ENCODE measurements at places on chromosomes 1 and 21.
A peak's percentile ranks its signal among the peaks of the same experiment; 100 is the strongest.

DNA sequence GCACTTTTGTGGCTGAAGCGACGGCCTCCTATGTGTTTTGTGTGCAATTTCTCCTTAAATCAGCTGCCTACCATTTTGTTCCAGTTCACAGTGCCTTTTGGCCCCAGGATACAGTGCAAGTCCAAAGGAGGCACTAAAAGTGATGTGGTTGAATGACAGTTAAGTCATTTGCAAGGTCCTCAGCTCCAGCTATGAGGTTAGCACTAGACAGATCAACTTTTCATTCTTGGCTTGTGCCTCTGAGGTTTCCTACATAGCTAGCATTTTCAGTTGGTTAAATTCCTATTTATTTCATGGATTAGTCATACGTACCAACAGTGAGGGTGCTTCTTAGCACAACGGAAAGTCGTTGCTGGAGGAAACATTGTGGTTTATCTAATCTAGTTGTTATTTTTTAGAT is 59.3 kb upstream of the NTPCR start:
- DNase-seq: no peak

DNA sequence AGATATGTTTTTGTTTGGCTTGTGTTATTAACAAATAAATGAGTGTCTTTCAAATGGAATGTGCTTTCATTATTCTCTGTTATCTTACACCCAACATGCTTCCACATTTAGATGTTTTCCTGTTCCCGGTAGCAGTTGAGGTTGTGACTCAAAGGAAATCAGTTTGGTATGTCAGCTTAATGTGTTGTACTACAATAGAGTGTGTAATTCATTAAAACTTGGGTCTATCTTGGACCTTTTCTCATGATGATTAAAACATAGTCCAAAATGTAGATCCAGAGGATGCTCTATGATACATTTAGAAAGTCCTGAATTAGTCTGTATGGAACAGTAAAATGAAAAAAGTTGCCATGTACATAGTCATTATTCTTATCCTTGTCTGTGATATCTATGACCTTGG is 26.7 kb downstream of the RTCA start:
- DNase-seq: no peak

GRCh38 chr1:6462412-6463119 is 3.4 kb downstream of the TNFRSF25 start:
- DNase-seq: no peak

DNA sequence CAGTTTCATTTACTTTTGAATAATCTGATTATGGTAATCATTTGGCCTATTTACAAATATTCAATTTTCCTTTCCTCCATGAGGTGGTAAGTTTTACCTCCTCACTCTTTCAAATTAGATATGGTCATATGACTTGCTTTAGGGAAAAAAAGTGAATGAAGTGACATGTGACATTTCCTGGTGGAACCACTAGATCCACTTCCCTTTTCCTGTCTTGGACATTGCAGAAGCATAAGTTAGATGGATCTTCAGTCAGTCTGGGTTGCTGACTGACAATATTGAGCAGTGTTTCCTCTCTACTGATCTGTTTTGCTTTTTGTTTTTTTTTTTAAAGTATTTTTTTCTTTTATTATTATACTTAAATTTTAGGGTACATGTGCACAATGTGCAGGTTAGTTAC is 481.1 kb upstream of the PTBP2 start:
- DNase-seq: no peak

- peak; percentile 38 for DNase-seq
Measured at GRCh38 chr1:9289090-9289534, 3.6 kb upstream of the SPSB1 start.

DNA sequence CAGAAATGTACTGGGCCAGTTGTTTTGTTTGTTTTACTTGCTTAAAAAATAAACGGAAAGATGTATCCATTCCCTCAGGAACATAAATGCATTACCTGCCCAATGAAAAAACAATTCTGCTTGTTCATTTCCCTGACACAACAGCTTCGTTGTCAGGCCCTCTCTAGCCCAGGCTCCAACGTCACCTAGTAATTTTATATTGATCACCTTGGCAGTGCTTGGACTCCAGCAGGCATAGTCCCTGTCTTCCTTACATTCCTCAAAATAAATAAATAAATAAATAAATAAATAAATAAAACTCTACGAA is 1.2 kb downstream of the CEP170 start:
- DNase-seq: peak; percentile 57

DNA sequence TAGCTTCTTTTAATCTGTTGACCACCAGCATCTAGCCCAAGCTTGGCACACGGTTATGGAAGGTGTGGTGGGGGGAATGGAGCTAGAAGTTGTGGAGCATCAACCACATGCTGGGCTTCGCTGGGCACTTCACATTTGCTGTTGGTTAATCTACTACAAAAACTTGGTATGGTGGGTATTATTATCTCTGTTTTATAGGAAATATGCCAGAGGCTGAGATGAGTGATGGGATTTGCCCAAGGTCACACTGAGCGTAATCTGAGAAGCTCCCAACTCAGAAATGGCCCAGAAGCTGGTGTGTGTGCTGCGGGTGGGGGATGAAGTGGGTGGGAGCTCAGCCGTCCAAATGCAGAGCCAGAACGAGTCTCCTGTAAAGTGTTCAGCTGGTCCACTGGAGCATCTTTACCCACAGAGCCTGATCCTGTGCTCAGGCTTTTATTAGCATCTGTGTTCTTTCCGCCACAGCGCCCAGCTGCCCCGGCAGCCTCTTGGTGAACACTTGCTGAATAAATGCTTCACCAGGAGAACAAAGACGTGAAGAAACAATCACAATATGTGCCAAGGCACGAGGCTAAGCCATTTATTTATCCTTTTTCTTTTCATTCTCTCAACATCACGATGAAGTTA is 98.6 kb upstream of the JUN start:
- peak; percentile 56 for DNase-seq

GRCh38 chr21:45533361-45533845 is 8.8 kb downstream of the SLC19A1 start:
- DNase-seq: no peak

- no peak for DNase-seq
Measured at GRCh38 chr1:227940791-227941241, 6.9 kb downstream of the WNT9A start.

DNA sequence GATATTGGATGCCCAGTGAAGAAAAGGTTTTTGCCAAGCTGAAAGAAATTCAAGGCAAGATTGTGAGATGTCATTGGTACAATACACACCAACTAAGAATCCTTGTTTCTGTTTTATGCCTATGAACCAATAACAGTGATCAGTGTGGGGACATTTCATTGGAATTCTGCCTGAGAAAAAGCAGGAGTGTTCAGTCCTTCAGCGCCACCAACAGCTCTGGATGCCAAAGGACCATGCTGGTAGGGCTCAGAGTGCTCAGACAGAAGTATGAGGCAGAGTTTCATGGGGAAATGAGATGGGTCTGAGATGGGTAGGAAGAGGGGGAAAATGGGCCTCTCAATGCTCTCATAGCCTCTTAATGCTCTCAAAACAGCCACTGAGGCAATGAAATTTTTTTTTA is 56.5 kb downstream of the GABPA start:
- peak; percentile 6 for DNase-seq

DNA sequence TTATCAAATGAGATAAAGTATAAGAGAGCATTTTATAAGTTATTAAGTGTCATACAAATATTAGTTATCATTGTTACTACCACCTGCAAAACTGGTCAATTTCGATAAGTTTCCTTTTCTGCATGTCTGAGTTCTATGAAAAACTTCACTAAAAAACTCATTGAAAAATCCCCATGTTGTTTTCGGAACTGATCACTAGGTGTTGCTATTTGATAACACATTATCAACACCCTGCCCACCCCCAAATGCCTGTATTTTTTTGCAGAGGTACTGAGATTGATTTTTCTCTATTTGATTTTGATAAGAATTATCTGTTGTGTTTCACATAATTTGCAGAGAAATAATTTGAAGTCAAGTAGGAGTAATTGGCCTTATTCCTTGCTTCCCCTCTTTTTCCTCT is 22.1 kb upstream of the DISP1 start:
- peak; percentile 18 for DNase-seq

DNA sequence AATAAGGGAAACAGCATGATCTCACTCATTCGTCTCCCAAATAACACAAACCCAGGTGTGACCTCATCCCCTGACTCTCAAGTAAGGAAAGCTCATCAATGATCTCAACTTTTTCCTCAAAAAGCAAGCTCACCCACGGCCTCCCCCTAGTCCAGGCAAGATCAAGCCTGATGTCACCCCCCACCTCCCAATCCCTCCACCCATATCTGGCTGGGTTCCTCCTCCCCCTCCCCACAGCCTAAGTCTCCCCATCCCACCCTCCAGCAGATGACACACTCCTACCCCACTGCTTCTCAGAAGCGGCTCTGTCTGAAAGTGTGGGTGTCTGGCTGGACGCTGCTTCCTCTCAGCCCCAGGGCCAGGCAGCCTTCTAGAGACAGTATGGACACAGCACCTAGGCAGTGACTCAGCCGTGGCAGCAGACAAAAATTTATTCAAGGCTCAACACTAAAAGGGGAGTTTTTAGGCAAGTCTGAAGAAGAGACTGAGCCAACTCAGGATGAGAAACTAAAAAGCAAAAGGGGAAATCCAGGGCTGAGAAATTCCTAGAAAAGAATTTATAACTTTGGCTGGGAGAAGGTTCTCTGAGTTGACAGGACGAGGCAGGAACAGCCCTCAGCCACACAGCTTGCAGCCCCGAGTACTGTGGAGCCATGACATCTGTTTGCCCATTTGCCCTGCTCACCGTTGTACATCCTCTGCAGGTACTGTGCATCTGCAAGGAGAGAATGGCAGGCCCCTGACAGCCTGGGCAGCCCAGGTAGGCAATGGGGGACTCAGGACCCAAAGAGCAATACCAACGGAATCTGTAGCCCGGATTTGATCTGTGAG is 81.6 kb upstream of the LRRC8D start:
- DNase-seq: no peak

- no peak for DNase-seq
Measured at GRCh38 chr1:237470712-237471338, 419.9 kb downstream of the ZP4 start.

- DNase-seq: no peak
Measured at GRCh38 chr1:238589843-238590435, 699.2 kb upstream of the ZP4 start.

DNA sequence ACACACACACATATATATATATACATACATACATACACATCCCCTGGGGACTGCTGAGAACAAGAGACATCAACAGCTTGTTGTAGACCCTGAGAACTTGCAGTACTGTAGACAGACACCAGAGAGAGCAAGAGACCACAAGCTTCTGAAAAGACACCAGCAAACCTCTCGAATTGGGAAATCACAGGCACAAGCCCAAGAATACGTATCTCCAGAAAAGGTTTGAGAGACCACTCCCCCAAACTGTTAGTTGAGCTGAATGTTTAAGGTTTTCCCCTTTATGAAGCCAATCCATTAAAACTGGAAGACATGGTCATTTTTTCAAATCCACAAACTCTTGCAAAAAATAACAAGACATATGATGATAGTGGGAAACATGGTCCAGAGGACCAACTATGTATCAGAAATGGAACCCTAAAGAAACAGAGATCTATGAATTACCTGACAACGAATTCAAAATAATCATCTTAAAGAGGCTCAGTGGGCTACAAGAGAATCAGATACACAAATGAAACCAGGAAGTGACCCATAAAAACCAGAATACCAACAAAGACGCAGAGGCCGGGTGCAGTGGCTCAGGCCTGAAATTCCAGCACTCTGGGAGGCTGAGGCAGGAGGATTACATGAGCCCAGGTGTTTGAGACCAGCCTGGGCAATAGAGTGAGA is 45.1 kb downstream of the SLC2A1 start:
- DNase-seq: peak; percentile 65

- no peak for DNase-seq
Measured at GRCh38 chr1:156654700-156655099, 12.8 kb downstream of the BCAN start.

DNA sequence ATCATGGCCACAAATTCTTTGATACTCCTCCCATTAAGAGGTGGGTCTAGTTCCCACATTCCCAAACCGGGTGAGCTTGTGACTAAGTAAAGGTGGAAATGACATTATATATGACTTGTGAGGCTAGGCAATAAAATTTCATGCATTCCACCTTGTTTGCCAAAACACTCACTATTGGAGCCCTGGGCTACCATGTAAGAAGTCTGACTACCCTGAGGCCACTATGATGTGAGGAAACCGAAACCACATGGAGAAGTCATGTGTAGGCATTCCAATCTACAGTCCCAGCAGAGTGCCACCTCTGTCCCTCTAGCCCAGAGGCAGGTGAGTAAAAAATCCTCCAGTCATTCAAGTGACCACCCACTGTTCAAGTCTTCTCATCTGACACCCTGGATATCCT is 17.9 kb upstream of the SMG7 start:
- no peak for DNase-seq

Measured in NCI-H345 (cell line).